ENCODE measurements at places on chromosomes 3 and 15.
A peak's percentile ranks its signal among the peaks of the same experiment; 100 is the strongest.

DNA sequence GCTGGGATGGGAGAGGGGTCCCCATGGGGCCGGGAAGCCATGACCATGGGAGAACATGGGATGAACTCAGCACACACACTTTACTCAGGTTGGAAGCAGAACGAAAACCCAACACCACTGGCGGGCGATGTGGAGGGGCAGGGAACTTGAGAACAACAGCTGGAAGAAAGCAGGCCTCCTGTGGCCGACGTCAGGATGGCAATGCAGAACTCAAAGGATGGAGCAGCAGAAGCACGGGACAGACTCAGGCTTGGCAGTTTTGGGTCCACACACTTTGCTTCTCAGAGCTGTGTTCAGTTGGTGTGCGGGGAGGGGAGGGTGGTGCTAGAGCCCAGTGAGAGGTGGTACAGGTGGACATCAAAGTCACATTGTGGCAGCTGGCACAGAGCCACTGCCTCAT is 80.7 kb downstream of the SEC22A start:
- DNase-seq = no peak

DNA sequence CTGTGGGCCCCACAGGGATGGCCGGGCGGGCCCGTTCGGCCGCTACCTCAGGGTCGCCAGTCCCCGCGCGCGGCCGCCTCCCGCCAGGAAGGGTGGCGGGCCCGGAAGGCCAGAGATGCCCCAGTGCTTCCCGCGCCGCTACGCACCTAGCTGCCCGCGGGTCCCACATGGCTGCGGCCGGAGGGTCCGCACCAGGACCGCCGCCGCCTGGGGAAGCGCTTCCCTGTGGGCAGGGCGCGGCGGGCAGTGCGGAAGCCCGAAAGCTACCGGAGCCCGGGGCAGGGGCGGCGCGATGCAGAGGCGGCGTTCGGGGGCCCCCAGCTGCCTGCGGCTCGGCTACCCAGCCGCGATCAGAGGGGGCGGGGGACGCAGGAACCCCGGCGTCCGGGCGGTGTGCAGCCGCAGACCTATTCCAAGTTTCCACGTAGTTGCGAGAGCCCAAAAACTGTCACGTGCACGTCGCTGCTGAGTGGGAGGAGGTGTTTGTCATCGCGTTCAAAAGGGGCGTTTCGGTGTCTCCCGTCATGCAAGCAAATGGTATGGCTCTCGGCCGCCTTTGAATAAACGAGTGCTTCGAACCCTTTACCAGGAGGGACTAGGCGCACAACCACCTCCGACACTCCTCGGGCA is at the start of gene TRANK1:
TRANK1 (minus strand) TSS at position 414 of the 630 bp plus-strand sequence; CDS start at position 169, 245 bp downstream.
- peak; percentile 80 for DNase-seq

DNA sequence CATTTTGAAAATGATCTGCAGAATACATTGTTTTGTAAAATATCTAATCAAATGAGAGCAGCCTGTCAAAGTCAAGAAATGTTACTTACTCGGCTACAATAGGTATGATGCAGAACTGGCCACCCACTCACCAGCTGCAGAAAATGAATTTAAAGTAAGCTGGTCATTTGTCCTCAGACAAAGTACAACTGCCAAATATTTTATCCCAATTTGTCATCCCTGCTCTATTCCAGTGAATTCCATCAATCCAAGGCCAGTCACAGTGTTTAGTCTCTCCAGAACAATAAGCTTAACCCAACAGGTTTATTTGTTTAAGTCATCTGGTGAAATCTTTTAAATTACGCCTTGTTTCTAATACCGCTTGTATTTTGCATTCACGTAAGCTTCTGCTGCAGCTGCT is 46.6 kb upstream of the TCF12 start:
- DNase-seq = no peak

- DNase-seq = no peak
Measured at GRCh38 chr3:57026944-57027343, 33.5 kb upstream of the SPATA12 start.

DNA sequence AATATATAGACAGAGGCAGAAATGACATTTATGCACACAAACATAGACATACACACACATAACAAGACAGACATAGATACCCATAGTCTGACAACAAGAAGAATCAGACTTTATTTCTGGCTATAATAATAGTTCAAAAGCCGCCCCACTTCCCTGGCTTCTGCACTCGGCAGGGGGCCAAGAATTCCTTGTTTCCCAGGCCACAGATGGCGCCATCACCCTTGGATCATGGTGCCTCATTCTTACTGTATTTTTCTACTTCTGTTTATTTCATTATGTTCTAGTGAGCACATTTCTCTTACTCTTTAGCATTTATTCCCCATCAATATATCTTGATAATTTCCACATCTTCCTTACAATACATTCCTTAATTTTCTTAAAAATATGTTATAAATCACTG is 387.5 kb downstream of the NLGN1 start:
- DNase-seq = no peak

DNA sequence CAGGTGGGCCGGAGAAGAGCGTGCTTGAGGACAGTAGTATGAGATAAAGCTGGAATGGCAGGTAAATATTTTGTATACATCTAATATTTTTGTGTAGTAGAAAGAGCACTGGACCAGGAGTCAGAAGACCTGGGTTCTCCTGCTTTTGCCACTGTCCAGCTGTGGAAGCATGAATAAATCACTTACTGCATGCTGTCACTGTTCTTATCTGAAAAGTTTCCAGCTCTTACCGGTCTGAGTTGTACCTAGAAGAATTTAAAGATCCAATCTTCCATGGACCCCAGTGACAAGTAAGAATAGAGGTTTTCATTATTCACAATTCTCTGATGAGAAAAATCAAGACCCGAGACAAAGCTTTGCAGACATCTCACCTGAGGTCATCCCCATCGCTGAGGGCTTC is 5.9 kb downstream of the XPC start:
- DNase-seq = no peak

GRCh38 chr15:40859206-40859851 is 14.7 kb downstream of the RHOV start:
- DNase-seq = peak; percentile 74

DNA sequence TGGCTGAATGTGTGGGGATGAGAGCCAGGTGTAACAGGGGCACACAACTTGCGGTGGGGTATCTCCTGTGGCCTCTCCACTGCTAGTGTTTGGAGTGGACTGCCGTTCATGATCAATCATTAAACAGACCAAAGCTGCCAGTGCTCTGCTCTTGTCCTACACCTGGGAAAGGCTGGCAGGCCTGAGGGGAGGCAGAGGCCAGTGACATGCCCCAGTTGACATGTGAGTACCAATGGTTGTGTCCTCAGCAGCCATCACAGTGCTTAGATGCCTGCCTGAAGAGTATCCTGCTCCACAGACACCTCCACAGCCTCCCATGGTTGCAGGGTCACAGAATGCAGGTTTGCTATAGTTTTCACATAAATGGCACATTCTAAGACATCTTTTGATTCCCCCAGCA is 348.4 kb downstream of the EPHB1 start:
- no peak for DNase-seq

GRCh38 chr15:78065284-78065872 is 12.1 kb downstream of the TBC1D2B start:
- no peak for DNase-seq

GRCh38 chr3:45178183-45179023 is 32.2 kb upstream of the CDCP1 start:
- DNase-seq = no peak

DNA sequence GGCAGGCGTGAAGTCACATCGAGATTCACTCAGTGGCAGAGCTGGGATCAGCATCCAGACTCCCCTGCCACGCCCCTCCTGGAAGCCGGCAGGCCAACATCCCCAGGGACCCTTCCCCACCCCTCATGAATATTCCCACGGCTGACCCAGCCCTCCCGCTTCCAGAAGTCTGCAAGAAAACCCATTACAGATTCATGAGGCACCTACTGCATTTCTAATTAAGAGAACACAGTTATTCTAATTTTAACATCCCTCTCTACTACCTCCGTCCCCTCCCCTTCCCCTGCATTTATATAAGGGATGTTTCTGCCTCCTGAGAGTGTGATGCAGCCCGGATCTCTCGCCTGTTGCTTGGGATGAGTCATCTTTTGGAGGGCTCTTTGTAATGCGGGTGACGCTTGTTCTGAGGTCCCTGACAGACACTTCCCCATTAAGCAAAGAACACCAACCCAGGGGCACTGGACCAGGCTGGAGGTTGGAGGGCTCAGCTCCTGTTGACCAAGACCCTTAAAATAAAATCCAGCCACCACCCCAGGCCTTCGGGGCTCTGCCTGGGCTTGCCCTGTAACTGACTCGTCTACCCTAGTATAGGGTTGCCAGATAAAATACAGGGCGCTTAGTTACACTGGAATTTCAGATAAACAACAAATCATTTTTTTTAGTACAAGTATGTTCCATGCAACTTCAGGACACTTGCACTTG is 118.7 kb downstream of the NUP210 start:
- no peak for DNase-seq

GRCh38 chr15:95210436-95210981 is 979.1 kb downstream of the MCTP2 start:
- no peak for DNase-seq

DNA sequence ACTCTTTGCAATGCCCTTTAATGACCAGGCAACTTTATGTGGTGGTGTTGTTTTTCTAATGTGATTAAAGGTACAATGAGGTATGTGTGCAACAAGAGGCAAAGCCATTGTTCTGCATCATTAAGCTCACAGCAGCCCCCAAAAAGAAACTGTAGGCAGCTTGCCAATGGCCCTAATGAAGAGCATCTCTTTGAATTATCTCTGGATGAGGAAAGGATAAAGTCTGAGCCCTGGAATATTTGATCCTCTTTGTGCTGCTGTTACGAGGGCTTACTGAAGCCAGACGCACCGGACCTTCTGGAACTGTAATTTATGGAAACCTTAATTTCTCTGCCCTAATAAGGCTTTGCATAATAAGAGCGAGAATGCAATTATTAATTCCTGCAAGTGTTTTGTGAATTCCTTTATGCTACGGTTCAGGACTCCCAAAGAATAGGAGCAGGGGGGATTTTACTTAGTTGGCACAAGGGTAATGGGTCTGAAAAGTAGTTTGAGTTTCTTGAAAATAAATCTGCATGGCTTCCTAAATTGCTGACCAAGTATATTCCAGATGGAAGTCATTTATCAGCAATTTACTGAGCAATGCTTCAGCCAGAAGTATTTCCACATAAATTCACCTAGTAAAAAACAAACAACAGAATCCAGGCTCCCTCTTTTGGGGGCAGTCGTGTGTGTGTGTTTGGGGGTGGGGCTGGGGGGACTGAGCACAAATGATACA is 193.4 kb downstream of the PDZRN3 start:
- DNase-seq = no peak

DNA sequence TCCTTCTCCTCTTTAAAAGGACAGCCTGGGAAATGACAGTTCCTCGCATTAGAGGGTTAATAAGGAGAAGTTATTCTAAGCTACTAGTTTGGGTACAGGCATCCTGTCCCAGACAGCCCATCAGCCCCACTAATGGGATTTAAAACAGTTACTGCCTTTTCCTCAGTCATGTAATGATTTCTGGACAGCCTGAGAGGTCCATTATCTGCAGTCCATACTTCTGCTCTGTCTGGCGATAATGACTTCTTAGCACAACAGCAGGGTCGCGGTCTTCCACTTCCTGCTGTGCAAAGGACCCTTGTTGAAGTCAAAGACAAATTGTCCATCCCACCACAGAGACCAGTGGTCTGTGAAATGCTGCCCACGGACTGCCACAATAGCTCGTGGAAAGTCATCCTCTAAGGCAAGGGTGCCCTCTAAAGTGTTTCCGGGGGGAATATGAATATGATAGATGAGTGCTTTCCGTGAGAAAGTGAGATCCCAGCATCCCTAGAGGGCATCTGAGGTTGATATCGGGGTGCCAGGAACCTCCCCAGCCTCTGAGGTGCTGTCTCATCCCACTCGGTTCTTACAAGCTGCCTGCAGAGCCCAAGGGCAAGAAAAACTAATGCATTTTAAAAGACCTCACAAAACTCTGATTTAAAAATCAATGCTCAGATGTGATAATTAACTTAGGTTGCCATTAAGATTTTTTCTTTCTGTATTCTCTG is 100.7 kb downstream of the SHOX2 start:
- DNase-seq = no peak

- DNase-seq = no peak
Measured at GRCh38 chr3:71214016-71214415, 369.5 kb downstream of the FOXP1 start.

DNA sequence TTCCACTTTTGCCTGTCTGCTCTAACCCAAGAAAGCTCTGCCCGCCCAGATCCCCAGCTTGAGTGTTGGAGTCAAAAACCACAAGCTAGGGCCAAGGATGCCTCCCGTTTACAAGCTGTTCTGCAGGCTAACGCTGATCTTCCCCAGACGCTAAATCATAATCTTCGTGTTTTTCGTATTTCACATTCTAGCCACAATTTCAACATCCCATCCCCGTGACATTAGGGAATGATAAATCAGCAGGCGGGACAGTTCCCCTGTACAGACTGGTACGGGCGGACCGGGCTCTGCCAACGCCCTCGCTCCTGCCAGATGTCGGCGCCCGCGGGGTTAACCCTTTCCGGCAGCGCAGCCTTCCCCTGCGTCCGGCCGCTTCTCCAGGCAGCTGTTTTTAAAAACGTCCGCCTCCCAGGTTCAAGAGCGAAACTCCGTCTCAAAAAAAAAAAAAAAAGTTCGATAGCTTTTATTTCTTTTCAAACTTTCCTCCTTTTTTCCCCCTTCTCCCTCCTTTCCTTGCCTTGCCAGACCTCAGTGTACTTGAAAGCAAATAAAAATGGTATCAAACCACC is 81.0 kb upstream of the BNC1 start:
- no peak for DNase-seq

GRCh38 chr3:6994081-6994668 is 133.3 kb downstream of the GRM7 start:
- no peak for DNase-seq

DNA sequence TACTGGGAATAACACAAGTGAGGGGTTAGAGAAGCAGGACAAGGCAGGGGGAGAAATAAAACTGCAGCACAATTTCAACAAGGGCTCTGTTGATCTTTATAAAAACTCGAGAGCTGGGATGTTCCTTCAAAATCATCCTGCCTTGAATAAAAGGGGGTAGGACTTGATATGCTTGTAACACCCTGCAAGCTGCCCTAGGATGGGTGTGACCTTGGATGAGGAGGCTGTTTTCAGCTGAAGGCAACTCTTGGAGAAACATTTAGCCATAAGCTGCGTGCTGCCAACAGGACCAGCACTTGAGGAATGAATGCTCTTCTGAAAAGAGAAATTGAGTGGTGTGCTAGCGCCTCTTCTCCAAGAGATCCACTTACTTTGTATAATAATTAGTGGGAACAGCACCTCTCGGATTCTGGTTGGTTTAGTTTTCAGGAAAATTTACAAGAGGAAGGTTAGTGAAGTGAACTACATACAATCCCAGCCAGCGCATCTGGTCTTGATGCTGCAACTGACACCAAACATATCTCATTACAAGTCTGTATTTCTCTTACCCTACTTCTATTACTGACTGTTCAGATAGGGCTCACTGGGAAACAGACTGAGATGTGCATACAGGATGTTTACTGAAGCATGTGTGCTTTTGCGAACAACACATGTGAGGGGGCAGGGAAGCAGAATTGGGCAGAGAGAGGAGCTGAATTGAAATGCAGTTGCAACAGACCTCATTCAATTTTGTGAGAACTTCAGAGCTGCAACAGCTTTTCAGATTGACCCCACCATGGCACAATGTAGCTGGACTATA is 643.0 kb upstream of the GOLIM4 start:
- no peak for DNase-seq

- no peak for DNase-seq
Measured at GRCh38 chr3:145639875-145640274, 521.1 kb downstream of the PLOD2 start.

- no peak for DNase-seq
Measured at GRCh38 chr3:180036092-180036670, 556 bp downstream of the PEX5L start.

Measured in activated T-cell treated with anti-CD3 and anti-CD28 coated beads for 24 hours (primary cell).